CD8-positive, alpha-beta memory T cell (primary cell): ENCODE measurements at places on chromosomes 1 and 21. TPM values are rescaled to one million over a fixed set of nuclear protein-coding genes. Genes with fewer than 3 reads are reported as not detected.

- no peaks in the 10 kb centered on the region for H3K36me3 ChIP-seq
- H3K4me1 ChIP-seq: no peaks in the 10 kb centered on the region
- no peaks in the 10 kb centered on the region for H3K27me3 ChIP-seq
- no peak overlapping the region for H3K27ac ChIP-seq
- no peak for DNase-seq
These were observed 568.9 kb upstream of the ADGRL4 start for GRCh38 chr1:79575424-79575823.

DNA sequence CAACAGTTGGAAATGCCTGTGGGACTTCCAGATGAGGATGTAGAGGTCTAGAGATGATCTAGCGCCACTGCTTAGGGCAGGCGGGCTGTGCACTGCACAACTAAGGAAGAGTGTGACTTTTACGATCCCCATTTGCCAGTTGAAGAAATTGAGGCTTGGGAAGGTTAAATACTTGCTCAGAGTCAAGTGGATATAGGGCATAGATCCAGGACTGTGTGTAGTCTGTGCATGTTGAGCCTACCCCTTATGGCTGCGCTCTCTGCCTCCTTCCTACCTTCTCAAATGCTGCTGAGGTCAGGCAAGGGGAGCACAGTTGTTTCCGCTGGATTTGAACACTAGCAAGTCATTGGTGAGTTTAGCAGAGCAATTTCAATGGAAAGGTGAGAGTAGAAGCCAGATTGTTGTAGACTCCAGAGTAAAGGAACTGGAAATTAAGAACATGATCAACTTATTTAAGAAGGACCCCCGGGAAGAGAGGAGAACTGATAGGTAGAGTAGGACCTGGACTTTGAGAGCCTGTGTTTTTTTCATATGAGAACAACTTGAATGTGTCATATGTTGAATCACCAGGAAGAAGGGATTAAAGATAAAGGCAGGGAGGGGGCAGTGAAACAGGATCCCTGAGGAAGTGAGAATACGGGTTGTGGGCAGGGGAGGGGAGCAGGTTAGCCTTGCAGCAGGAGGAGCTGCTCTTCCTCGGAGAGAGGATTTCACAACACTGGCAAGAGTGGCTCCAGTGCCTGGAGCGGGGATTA, 2.7 kb downstream of the CAPN2 start:
- no peaks in the 10 kb centered on the region for H3K27me3 ChIP-seq
- peak overlapping the region; percentile 72 for H3K27ac ChIP-seq
- peaks cover 21% of the 10 kb centered on the region for H3K36me3 ChIP-seq
- peaks cover 79% of the 10 kb centered on the region for H3K4me1 ChIP-seq

GRCh38 chr1:184150776-184151531, 99.4 kb downstream of the TSEN15 start:
- DNase-seq: no peak
- no peaks in the 10 kb centered on the region for H3K36me3 ChIP-seq
- peaks cover 11% of the 10 kb centered on the region for H3K27me3 ChIP-seq
- no peak overlapping the region for H3K27ac ChIP-seq

DNA sequence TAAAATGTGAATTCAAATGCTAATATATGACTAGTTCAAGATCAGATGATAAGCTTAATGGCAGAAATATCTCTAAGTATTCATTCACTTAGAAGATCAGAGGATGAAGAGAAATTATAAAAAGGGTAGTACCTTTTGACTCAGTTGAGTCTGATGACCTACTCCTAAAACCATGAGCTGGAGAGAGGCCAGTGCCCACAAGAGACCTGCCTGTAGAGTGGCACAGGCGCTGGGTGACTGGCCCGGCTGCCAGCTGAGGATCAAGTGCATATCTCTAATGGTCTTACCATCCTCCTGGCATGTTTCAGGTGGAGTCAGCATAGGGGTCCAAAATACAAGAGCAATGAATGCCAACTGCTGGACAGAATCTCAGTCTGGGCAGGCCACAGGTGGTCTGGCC, 14.1 kb downstream of the DDAH1 start:
- no peak for DNase-seq
- H3K27ac ChIP-seq: no peak overlapping the region
- no peaks in the 10 kb centered on the region for H3K27me3 ChIP-seq
- no peak overlapping the region for H3K4me3 ChIP-seq
- H3K4me1 ChIP-seq: no peaks in the 10 kb centered on the region
- no peaks in the 10 kb centered on the region for H3K36me3 ChIP-seq

- no peaks in the 10 kb centered on the region for H3K27me3 ChIP-seq
- no peak overlapping the region for H3K27ac ChIP-seq
- no peak for DNase-seq
- H3K4me1 ChIP-seq: no peaks in the 10 kb centered on the region
- no peaks in the 10 kb centered on the region for H3K36me3 ChIP-seq
These were observed 50.8 kb downstream of the ACBD3 start for GRCh38 chr1:226135709-226136108.

DNA sequence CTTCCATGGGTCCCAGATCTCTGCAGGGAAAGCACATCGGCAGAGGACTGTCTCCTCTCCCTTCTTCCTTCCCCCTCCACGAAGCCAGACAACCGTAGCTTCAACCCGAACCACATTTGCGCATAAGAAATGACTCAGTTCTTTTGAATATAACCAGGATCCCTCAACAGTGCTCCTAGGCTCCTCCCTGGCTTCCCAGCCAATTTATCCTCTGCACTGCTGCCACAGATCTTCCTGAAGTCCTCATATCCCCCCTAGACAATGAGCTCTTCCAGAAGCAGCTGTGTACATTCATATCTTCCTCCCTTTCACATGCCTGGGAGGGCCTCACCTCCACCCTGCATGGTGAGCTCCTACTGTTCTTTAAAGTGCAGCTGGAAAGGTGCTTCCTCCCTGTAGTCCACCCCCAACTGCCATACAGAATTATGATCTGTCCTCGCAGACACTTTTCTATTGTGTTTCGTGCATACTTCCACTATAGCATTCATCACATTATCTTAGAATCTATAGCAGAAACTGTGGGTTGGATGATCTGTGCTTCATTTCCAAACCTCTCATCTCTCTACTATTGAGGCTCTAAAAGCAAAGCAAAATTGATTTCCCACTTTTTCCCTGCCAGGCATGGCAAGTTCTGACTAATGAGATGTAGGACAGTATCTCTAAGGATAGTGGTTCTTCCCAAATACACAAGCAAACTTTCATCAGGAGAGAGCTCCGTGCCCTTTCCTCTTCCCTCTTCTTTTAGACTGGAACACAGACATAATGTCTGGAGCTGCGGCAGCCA, 179.3 kb upstream of the HMGB4 start:
- no peak for DNase-seq
- H3K4me1 ChIP-seq: no peaks in the 10 kb centered on the region
- H3K27me3 ChIP-seq: no peaks in the 10 kb centered on the region
- H3K4me3 ChIP-seq: no peak overlapping the region

DNA sequence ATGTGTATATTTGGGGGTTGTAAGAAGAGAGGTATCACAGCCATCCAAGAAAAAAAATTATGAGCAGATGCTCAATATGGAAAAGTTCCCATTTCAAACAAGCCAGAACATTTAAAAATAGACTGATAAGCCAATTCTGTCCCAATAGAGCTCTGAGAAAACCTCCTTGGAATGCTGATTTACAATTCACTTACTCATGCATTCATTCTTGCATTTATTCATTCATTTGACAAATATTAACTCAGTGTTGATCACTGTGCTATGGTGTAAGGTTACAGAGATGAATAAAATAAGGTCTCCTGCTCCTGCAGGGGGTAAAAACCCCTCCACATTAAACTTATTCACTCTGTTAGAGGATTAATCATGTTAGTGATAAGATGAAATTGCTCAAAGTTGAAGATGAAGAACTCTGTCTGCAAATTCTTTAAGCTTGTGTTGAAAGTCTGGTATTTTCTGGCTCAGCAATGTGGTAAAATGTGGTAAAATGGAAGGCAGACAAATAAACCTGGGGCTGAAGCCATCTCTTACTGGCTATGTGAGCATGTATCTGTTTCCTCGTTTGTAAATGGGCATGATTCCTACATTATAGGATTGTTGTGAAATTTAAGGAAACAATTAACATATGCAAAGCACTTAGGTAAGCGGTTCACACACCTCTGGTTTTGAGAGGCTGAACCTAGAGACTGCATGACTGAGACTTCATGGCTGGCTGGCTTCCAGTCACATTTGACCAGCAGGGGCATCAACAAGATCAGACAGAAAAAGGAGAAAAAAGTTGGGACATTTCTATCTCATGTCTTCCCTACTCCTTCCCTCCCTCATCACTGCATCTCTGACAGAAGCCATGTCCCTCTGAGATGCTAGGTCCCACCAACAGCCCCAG, 45.0 kb upstream of the DAB1 start:
- H3K27ac ChIP-seq: no peak overlapping the region
- DNase-seq: no peak
- H3K4me1 ChIP-seq: no peaks in the 10 kb centered on the region
- H3K36me3 ChIP-seq: no peaks in the 10 kb centered on the region
- no peaks in the 10 kb centered on the region for H3K27me3 ChIP-seq

- peaks cover 15% of the 10 kb centered on the region for H3K27me3 ChIP-seq
- H3K36me3 ChIP-seq: no peaks in the 10 kb centered on the region
- no peak overlapping the region for H3K27ac ChIP-seq
- H3K4me1 ChIP-seq: peaks cover 5% of the 10 kb centered on the region
These were observed 26.0 kb downstream of the RABIF start for GRCh38 chr1:202862679-202863560.

- H3K4me1 ChIP-seq: no peaks in the 10 kb centered on the region
- no peaks in the 10 kb centered on the region for H3K36me3 ChIP-seq
- no peak overlapping the region for H3K4me3 ChIP-seq
- no peak for DNase-seq
These were observed 7.1 kb downstream of the MPZL1 start for GRCh38 chr1:167728818-167729410.

DNA sequence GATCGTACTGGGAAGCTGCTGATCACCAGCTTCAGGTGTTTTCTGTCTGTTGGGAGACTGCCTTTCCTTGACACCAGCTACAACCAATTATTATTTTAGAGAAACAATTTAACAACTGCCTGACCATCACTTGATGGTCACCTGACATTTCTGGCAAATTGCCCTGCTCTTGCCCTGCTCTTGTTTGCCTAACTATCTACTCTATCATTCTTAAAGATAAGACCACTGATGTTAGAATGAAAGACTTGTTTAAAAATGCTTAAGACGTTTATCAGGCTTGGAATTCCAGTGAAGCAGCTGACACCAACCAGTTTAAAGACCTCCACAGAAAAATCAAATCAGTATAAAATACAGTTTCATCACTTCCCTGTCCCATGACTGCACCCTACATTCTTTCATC, 423.3 kb upstream of the CAMK1G start:
- no peaks in the 10 kb centered on the region for H3K36me3 ChIP-seq
- no peaks in the 10 kb centered on the region for H3K27me3 ChIP-seq
- no peak for DNase-seq
- no peak overlapping the region for H3K4me3 ChIP-seq

DNA sequence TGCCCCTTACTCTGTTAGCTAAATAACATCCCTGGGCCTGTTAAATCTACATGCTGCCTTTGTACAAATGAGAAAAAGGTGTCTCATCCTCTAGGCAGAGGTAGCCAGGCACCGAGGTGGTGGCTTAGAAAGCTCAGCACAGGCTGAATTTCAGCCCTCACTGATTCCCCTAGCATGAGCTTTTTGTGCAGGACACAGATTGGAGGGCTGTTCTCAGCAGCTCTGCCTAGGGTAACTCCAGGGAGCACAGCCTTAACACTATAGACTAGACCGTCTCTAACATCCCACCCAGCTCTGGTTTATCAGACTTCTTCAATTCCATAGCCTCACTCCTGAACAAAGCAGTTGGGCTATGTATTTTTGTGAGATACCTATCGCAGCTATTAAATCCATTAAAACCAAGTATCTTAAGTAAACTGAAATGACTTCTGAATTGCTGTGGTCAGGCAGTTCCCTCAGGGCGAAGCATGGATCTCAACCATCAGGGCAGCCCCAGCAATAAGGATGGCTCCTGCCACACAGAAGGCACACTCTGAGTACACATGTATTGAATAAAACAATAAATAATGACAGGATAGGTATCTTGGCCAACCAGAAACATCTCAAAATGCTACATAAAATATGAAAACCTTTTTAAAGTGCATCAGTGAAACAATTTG, 14.8 kb downstream of the S100A6 start:
- H3K27ac ChIP-seq: no peak overlapping the region
- DNase-seq: no peak
- H3K36me3 ChIP-seq: no peaks in the 10 kb centered on the region
- no peaks in the 10 kb centered on the region for H3K27me3 ChIP-seq
- no peak overlapping the region for H3K4me3 ChIP-seq

- peaks cover 22% of the 10 kb centered on the region for H3K4me1 ChIP-seq
- H3K4me3 ChIP-seq: no peak overlapping the region
- DNase-seq: no peak
- H3K27me3 ChIP-seq: no peaks in the 10 kb centered on the region
- no peaks in the 10 kb centered on the region for H3K36me3 ChIP-seq
These were observed 12.9 kb downstream of the NRIP1 start for GRCh38 chr21:15051644-15052458.

DNA sequence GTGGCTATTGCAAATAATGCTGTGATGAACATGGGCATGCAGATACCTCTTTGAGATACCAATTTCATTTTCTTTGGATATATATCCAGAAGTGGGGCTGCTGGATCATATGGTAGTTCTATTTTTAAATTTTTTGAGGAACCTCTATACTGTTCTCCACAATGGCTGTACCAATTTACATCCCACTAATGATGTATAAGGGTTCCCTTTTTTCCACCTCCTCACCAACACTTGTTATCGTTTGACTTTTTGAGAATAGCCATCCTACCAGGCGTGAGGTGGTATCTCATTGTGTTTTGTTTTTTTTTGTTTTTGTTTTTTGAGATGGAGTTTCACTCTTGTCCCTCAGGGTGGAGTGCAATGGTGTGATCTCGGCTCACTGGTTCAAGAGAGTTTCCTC, 6.6 kb upstream of the NUCKS1 start:
- no peaks in the 10 kb centered on the region for H3K27me3 ChIP-seq
- no peaks in the 10 kb centered on the region for H3K36me3 ChIP-seq
- H3K27ac ChIP-seq: no peak overlapping the region
- DNase-seq: no peak
- no peaks in the 10 kb centered on the region for H3K4me1 ChIP-seq
- H3K4me3 ChIP-seq: no peak overlapping the region

- peaks cover 42% of the 10 kb centered on the region for H3K4me1 ChIP-seq
- DNase-seq: no peak
- no peaks in the 10 kb centered on the region for H3K27me3 ChIP-seq
These were observed 67.8 kb downstream of the SLC35A3 start for GRCh38 chr1:100037656-100037926.

DNA sequence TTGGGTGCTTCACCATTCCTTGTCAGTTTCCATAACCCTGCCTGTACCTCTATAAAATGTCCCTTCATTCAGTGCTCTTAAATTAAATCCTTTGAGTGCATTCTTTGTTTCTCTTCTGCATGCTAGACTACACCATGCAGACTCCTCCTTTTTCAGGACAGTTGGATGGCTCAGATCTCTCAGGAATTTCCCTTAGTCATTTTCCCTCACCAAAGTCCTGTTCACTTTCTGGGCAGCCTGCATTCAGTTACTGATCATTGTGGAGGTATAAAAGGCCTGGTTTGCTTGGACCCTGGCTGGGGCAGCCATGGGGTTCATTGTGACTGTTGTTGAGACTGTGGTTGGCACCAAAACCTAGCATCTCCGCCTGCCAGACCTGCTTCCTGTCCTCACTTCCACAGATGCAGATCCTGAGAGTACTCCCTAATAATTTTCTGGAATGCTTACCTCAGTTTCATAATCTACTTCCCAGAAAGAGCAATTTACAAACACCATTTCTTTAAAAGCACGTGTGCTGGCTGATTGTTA, 88.4 kb downstream of the PDE4B start:
- no peak for DNase-seq
- no peak overlapping the region for H3K4me3 ChIP-seq
- no peak overlapping the region for H3K27ac ChIP-seq
- H3K4me1 ChIP-seq: no peaks in the 10 kb centered on the region
- H3K27me3 ChIP-seq: no peaks in the 10 kb centered on the region

The ARHGAP30 gene
- total RNA-seq: 147 TPM

The ACTN2 gene
- not detected for total RNA-seq
